ENCODE measurements at places on chromosomes 13 and 19.

- DNase-seq, result no peak
These were observed 1421.5 kb upstream of the SPRY2 start for GRCh38 chr13:81762449-81762848.

DNA sequence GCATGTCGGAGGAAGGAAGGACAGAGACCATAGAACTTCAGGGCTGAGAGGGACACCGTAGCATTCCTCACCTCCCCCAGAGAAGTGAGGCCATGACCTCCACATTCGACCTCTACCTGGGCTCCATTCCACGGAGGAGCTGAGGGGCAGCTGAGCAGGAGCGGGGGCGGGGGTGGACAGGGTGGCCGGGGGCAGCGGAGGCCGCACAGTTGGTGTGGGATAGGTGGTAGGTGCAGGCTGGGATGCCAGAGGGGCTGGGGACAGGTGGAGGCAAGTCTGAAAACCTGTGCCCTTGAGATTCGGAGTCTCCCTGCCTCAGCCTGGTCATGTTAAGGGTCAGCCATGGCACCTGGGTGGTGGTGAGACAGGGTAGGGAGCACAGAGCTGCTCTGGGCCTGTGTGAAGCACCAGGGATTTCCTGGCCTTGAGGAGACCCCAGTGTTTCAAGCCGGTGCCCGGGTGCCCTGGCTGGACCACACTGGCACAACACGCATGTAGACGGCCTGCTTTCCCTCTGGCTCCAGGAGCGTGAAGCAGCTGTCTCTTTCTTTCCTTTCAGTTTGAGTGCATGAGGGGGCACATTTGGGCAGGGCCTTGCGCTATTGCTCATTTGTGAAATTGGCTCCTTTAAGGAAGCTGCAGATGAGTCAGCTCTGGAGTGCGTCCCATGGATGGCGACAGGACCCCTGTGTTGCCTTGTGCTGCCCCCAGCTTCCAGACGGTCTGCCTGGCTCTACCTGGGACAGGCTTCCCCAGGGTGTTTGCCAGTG is 51.8 kb downstream of the TSSK6 start:
- no peak for DNase-seq

- no peak for DNase-seq
These were observed 590.9 kb upstream of the SGCG start for GRCh38 chr13:22589880-22590279.

GRCh38 chr13:95276037-95276505 is 25.2 kb downstream of the ABCC4 start:
- no peak for DNase-seq

GRCh38 chr13:102799426-102800144 is 666 bp downstream of the BIVM start:
- no peak for DNase-seq

GRCh38 chr13:97275776-97276501 is 53.8 kb downstream of the MBNL2 start:
- no peak for DNase-seq

DNA sequence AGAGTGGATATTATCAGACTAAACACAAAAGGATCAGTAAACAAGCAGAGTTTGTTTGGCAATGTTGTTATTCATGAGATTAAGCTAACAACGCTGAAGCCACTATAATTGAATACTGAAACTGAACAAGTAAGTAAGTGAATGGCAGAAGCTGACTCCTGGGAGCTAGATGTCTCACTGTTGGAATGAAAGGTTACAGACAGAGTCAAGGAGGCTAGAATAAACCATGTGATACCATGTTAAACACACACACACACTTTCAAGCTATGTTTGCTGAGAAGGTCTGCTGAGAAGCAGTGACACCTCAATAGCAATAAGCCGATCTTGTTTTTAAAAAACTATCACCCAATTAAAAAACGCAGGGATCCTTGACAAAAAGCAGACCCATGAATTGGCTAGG is 1609.4 kb upstream of the MIR17HG start:
- DNase-seq, result no peak

DNA sequence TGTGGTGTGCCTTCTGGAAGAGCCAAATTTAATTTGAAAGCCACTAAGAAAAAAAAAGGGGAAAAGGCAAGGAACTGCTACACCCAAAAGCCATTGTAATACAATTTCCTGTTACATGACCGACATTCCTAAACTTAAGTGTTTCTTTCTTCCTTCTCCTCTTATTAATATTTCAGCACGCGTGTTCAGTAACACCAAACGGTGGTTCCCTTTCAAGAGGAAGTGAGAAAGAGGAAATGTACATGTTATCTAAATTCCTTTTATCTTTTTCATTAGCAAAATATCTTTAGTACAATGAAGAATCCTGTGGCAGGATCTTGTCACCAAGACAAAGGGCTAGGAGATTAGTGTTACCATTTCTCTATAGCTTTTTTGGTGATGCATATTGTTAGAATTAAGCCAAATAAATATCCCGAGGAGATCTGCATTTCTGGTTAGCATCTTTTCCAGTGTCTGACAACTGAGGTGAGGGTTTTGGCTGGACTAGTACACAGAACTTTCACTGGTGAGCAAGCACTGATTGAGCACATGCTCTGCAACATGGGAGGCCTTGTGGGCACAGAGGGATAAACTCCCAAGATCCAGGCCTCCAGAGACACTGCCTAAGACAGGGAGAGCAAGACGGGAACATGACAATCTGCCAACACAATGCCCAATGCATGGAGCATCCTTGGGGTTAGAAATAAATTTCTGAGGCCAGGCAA is 22.1 kb downstream of the LATS2 start:
- no peak for DNase-seq

DNA sequence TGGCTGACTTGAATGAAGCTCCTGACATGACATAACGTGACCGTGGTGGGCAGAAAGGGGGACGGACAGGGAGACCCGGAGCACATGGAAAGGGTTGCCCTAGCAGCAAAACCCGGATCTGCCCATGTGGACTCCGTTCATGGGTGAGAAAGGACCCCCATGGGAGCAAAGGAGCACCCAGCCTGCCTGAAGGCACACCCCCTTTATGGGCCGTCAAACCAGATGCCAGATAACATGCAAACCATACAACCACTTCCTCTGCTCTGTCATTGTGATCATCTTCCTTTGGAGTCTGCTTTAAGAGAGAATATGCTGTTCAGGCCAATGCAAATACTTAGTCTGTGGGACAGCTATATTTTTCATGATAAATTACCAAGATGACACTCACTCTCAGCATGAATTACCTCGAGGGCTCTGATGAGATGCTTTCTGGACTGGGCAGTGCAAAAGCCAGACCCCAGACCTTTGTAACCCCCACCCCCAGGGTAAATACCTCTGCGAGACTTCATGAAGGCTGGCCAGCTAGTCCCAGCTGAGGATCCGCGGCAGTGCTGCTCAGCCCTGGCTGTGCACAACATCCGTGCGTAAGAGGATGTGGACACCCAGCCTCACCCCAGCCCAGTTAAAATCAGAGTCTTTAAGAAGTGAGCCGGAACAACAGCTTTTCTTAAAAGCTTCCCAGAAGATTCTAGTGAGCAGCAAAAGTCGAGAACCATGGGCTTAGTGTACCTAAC is 126.6 kb downstream of the USP12 start:
- no peak for DNase-seq

DNA sequence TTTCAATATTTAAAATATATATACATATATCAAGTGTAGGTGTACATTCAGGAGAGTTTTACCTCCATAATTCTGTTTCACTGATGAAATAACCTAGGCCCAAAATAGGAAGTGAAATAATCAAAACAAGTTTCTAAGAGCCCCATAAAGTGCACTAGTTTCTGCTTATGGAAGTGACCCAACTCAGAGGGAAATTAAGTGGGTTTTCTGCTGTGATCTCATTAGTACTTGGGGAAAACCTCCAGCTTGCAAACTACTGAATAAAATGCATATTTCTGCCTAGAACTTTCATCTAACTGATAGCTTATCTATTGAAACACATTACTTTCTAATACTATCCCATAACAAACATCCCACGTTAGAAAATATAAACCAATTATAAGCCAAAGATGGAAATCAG is 45.4 kb upstream of the MIR17HG start:
- no peak for DNase-seq

DNA sequence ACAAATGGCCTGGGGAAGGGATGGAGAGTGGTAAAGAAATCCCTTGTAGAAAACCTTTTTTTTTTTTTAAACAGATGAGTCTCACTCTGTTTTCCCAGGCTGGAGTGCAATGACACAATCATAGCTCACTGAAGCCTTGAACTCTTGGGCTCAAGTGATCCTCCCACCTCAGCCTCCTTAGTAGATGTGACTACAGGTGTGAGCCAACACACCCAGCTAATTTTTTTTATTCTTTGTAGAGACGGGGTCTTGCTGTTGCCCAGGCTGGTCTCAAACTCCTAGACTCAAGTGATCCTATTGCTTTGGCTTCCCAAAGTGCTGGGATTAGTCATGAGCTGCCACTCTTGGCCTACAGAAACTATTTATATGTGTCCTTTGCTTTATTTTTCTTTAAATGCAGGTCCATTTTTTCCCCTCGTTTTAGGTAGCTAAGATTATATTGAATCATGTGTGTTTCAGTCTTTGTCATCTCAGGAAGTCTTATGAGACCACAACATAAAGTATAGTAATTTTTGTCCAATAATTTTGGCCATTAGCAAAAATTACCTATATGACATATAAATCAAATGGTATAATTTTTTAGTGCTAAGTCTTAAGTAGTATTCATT is 10.5 kb downstream of the LPAR6 start:
- no peak for DNase-seq

All from stimulated activated CD4-positive, alpha-beta T cell treated with anti-CD3 and anti-CD28 coated beads, Interleukin-15, amount 100 ng/mL, for 48 hours (primary cell).